ENCODE measurements at places on chromosomes 3 and 15.

- H3K36me3 ChIP-seq = no peaks in the 10 kb centered on the region
- H3K27ac ChIP-seq = no peak overlapping the region
- H3K4me3 ChIP-seq = no peak overlapping the region
- no peak for DNase-seq
Observed at GRCh38 chr15:95770196-95770595, 560.3 kb upstream of the NR2F2 start.

- no peak overlapping the region for H3K4me3 ChIP-seq
- H3K27me3 ChIP-seq = peaks cover 32% of the 10 kb centered on the region
- H3K36me3 ChIP-seq = no peaks in the 10 kb centered on the region
- DNase-seq = no peak
- H3K4me1 ChIP-seq = peaks cover 15% of the 10 kb centered on the region
Observed at GRCh38 chr3:192514081-192514753, 213.1 kb downstream of the FGF12 start.

DNA sequence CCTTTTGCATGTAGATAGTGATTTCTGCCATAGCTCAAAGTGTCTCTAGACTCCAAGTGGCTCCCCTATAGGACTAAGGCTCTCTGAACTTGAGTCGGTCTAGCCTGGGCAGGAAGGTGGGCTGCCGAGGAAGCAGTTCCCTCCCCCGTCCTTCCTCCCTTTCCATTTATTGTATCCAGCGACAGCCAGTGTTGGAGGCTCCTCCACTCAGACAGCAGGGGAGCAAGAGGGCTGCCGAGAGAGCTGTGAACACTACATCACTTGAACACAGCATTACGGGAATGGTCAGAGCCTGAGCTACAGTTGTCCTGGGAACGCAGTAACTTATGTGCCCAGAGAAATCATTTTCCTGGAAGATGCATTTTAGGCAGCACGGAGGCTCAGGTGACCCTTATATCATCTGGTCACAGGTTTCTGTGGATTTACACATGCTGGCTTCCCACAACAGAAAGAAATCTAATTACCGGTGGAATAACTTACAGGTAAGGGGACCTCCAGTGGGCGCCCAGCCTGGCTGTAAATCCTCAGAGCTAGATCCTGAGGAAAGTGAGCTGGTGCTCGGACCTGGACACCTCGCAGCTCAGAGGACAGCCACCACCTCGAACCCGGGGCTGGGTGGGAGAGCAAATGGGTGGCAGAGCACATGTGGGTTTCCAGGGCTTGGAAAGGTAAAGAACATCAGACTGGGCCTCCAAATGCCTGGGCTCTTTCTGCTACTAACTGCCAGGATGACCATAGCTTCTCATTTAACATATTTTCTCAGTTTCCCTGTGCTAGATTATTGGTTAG lies 197.1 kb downstream of the UACA start:
- H3K4me1 ChIP-seq = no peaks in the 10 kb centered on the region
- no peaks in the 10 kb centered on the region for H3K36me3 ChIP-seq
- no peak for DNase-seq
- no peak overlapping the region for H3K4me3 ChIP-seq
- no peak overlapping the region for H3K27ac ChIP-seq

DNA sequence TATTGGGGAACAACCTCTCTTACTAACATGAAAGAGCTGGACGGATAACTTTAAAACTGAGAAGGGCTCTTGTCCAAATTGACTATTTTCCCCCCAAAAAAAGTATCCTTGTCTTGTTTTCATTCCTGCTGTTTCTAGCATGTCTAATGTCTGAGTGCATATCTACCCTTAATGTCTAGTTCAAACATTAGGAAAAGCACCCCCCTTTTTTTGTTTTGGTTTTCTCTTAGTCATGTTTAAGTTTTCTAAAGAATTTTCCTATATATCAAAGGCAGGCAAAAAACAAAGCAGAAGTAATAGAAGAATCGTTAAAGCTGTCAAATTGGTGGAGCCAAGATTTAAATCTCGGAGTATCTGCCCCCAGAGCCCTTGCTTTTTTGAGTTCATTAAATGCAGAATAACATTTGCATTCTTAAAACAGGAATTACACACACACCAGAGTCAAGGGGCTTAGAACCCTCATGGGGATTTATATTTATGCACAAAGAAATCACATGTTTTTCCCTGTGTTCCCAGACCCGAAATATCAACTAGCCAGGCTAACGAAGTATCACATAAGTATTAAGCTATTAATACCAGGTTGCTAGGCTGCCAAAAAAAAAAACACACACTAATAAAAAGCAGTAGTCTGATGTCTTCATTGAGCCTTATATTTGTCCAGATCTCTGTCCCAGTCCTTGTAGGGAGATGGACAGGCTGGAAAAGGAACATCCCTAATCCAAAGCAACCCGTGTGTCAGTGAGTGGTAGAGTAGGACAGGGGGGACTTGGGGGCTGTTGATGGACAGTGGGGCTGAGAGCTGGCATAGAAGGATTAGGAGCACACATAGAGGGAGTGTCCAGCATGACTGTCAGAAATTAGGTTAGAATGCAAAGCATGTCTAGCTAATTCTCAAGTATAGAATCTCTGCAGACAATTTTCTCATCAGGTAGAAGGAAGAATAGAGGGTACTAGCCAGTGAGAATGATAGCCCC lies 103.6 kb upstream of the BFSP2 start:
- H3K27me3 ChIP-seq = no peaks in the 10 kb centered on the region
- no peak overlapping the region for H3K4me3 ChIP-seq
- DNase-seq = no peak

DNA sequence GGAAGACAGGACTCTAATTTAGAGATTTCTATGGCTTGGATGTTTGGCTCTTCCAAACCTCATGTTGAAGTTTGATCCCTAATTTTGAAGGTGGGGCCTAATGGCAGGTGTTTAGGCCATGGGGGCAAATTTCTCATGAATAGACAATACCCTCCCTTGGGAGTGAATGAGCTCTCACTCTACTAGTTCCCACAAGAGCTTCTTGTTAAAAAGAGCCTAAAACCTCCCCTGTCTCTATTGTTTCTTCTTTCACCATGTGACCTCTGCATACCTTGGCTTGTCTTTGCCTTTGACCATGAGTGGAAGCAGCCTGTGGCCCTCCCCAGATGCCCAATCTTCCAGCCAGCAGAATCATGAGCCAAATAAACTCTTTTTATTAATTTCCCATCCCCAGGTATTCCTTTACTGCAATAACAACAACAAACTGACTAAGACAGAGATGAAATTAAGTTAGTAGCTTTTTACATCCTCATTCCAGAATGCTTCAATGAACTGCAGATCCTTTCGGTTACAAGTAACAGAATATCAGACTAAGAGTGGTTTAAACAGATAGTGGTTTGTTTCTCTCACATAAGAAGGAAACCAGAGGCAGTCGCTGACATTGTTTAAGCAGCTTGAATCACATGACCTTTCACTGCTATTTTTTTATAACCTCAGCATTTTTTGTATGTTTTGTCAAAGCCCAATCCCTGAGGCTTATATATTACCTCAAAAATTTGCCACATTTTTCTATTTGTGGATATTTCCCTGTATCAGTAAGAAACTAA lies 1013.3 kb upstream of the SEMA6D start:
- H3K4me3 ChIP-seq = no peak overlapping the region
- no peaks in the 10 kb centered on the region for H3K27me3 ChIP-seq
- H3K4me1 ChIP-seq = no peaks in the 10 kb centered on the region
- no peaks in the 10 kb centered on the region for H3K36me3 ChIP-seq

GRCh38 chr3:170397685-170398084 lies 21.0 kb upstream of the CLDN11 start:
- H3K4me3 ChIP-seq = no peak overlapping the region
- DNase-seq = no peak
- H3K4me1 ChIP-seq = no peaks in the 10 kb centered on the region
- no peaks in the 10 kb centered on the region for H3K27me3 ChIP-seq
- H3K27ac ChIP-seq = no peak overlapping the region

- H3K4me3 ChIP-seq = no peak overlapping the region
- H3K27me3 ChIP-seq = peaks cover 4% of the 10 kb centered on the region
- no peak for DNase-seq
- H3K4me1 ChIP-seq = no peaks in the 10 kb centered on the region
- H3K36me3 ChIP-seq = no peaks in the 10 kb centered on the region
- no peak overlapping the region for H3K27ac ChIP-seq
Observed at GRCh38 chr3:62502315-62503300, 129.3 kb upstream of the FEZF2 start.

DNA sequence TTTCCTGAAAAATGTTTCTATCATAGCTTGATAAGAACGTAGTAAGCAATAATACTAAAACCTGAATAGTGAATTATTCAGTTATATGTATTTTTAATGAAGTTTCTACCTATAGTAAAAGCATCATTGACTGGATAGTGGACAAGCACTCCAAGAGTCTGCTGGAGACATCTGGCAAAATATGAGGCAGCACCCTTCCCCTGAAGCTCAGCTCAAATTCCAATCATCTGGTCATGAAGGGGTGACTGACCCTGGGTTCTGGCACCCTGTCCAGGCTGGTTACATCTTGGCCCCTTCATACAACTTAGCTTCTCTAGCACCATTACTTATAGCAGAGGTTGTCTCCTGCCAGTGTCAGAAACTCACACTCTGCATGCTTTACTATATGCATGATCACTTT lies 455.4 kb downstream of the RAP2B start:
- H3K27me3 ChIP-seq = no peaks in the 10 kb centered on the region
- no peak overlapping the region for H3K4me3 ChIP-seq
- H3K36me3 ChIP-seq = no peaks in the 10 kb centered on the region
- H3K4me1 ChIP-seq = no peaks in the 10 kb centered on the region
- DNase-seq = no peak

GRCh38 chr3:140501770-140502364 lies 176.0 kb upstream of the TRIM42 start:
- H3K4me1 ChIP-seq = no peaks in the 10 kb centered on the region
- H3K27me3 ChIP-seq = no peaks in the 10 kb centered on the region
- H3K27ac ChIP-seq = no peak overlapping the region
- H3K4me3 ChIP-seq = no peak overlapping the region
- DNase-seq = no peak
- no peaks in the 10 kb centered on the region for H3K36me3 ChIP-seq

DNA sequence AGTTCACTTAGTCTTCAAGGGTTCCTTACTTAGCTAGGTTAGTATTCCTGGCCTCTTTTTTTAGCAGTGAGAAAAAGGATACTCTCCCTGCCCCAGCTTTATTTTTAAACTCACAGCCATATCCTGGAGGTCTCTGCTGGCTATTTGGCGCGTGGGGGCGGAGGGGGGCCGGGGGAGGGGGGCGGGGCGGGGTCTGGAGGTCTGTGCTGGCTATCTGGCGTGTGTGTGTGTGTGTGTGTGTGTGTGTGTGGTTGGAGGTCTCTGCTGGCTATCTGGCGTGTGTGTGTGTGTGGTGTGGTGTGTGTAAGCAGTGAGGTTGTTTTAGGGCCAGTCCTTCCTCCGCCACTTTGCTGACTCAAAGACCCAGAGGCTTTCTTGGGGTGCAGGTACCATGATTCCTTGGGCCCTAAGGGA lies 579 bp upstream of the PLAAT1 start:
- H3K4me3 ChIP-seq = no peak overlapping the region
- no peaks in the 10 kb centered on the region for H3K4me1 ChIP-seq
- H3K27ac ChIP-seq = no peak overlapping the region
- H3K36me3 ChIP-seq = no peaks in the 10 kb centered on the region

GRCh38 chr15:67564021-67564967 lies 21.8 kb downstream of the MAP2K5 start:
- no peaks in the 10 kb centered on the region for H3K27me3 ChIP-seq
- no peak overlapping the region for H3K27ac ChIP-seq
- peaks cover 5% of the 10 kb centered on the region for H3K4me1 ChIP-seq
- H3K36me3 ChIP-seq = no peaks in the 10 kb centered on the region

DNA sequence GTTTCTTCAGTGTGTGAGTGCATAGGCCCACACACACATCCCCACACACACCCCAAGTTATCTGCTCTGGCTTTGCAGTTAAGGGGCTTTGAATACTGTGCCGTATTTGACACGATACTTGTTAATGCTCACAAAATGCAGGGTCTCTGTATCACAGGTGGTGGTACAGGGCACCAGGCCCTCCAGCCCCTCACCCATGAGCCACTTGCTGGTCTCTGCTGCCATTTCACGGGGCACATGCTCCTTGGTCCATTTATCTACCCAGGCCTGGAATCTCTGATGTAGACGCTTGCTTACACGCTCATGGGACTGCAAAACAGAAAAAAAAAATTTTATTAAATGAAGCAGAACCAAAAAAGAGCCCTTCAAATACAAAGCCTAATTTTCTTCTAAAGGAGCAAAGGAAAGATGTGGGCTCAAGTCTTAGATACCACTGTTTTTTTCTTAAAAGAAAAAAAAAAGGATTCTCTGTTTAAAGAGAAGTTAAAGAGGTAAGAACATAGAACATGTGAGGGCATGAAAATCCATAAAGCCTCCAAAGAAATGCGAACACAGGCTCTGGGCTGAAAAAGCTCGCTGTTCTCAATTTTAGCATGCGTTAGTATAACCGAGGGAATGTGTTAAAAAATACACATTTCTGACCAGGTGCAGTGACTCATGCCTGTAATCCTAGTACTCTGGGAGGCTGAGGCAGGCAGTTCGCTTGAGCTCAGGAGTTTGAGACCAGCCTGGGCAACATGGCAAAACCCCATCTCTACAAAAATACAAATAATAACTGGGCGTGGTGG lies 3.7 kb upstream of the MAN2C1 start:
- no peaks in the 10 kb centered on the region for H3K27me3 ChIP-seq
- no peak for DNase-seq
- no peaks in the 10 kb centered on the region for H3K36me3 ChIP-seq
- H3K27ac ChIP-seq = no peak overlapping the region
- peaks cover 7% of the 10 kb centered on the region for H3K4me1 ChIP-seq
- no peak overlapping the region for H3K4me3 ChIP-seq

DNA sequence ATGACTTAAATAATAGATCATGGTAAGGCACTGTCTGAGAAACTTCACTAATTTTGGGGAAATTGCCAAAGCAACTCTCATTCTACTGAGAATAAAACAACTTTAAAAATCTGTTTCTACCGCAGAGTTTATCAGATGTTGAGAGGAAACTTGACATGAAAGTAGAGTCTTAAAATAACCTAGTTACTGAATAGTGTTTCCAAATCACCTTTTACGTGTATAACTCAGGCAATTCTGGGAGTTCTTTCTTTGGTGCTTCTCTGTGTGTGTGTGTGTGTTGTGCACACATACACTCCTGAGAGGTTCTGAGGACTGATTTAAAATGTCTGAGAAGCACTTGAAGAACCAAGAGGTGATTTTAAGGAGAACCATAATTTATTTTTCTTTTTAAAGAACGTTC lies 236.6 kb downstream of the SV2B start:
- H3K27ac ChIP-seq = no peak overlapping the region
- H3K4me3 ChIP-seq = no peak overlapping the region
- peaks cover under 1% of the 10 kb centered on the region for H3K4me1 ChIP-seq
- H3K36me3 ChIP-seq = no peaks in the 10 kb centered on the region
- no peaks in the 10 kb centered on the region for H3K27me3 ChIP-seq

- H3K27ac ChIP-seq = no peak overlapping the region
- no peaks in the 10 kb centered on the region for H3K36me3 ChIP-seq
- peaks cover 49% of the 10 kb centered on the region for H3K4me1 ChIP-seq
Observed at GRCh38 chr3:127738192-127738840, 65.6 kb downstream of the ABTB1 start.

GRCh38 chr3:111870620-111871019 lies 11.6 kb downstream of the PHLDB2 start:
- no peaks in the 10 kb centered on the region for H3K4me1 ChIP-seq
- no peak for DNase-seq
- no peak overlapping the region for H3K27ac ChIP-seq
- no peaks in the 10 kb centered on the region for H3K27me3 ChIP-seq
- no peak overlapping the region for H3K4me3 ChIP-seq
- no peaks in the 10 kb centered on the region for H3K36me3 ChIP-seq

GRCh38 chr15:50424066-50424890 lies at the start of gene USP8:
Gene USP8, plus strand, starts transcription at chr15:50424405. Its CDS starts 14,669 bp downstream, at chr15:50439074.
- H3K4me1 ChIP-seq = peaks cover 32% of the 10 kb centered on the region
- H3K36me3 ChIP-seq = no peaks in the 10 kb centered on the region
- H3K27ac ChIP-seq = peak within 1 kb of the TSS; percentile 86
- peak within 1 kb of the TSS; percentile 84 for H3K4me3 ChIP-seq
